ENCODE measurements at places on chromosomes 13 and 19.

DNA sequence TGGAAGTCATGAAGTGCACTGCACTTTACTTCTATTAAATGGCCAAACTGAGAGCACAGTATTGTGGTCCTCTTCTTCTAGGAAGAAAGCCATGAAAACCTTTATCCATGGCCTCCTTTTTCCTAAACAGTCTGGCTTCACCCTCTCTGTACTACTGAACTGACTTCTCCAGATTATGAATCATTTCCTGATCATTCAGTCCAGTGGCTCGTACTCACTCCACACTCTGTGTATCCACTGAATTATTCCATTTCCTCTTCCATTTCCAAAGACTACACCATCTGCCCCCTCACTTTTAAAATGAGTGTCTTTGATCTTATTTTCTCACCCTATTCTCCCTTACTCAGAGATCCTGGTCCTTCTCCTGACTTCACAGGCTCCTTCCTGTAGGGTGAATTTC, 29.7 kb upstream of the FREM2 start:
- DNase-seq = no peak

DNA sequence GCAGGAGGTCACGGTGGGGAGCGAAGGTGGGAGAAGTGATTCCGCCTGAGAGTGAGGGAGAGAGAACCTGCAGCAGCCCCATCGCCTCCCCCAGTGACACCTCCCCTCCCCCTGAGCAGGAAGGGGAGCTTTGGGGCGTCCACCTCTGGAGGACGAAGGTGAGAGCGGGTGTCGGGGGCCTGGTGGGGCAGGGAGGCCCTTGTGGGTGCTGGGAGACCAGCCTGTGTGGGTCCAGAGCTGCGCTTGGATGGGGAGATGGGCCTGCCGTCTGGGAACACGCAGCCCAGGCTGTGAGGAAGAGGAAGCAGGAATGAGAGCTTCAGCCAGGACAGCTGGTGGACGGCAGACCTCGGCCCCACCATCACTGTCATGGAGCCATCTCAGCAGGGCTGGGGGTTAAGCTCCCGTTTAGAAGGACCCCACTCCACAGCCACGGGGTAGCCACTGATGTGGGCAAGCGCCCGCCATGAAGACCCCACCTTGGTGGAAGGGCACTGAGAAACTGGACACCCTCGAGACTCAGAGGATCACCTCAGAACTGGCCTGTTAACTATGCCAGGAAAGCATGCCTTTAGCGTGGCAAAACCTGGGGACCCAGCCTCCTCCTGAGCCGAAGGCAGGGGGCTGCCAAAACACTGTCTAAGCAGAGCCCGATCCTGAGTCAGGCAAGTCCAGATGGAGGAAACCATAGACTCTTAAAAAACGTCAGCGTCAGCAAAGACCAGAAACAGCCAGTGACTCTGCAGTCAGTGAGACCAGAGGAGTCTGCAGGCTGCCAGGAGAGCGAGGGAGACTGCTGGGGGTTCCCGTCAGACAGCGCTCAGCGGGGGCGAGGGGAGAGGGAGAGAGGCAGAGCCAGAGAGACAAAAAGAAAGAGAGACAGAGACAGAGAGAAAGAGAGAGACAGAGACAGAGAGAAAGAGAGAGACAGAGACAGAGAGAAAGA, 6.4 kb upstream of the PROZ start:
- DNase-seq = no peak

- DNase-seq = no peak
These were observed 207.7 kb upstream of the DACH1 start for GRCh38 chr13:72074663-72075062.

DNA sequence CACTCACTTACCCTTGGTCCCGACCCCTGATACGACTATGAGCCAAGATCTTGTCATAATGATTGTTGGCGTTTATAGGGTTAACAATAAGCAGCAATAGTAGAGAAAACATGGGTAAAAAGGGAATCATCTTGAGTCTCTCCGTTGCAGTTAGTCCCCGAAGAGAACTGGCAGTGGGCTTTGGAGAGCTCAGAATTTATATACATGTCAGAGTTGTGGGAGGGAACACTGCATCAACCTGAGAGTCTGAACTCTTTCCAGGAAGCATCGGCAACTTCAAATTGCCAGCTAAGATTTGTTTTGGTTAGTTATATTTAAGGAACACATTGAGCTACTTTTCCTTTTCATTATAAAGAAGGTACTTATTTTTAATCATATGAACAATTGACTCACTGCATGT, at the start of gene POSTN:
Gene POSTN, minus strand, starts transcription at position 172 of the 400 bp plus-strand sequence. Its CDS starts 42 bp downstream, at position 130.
- DNase-seq = no peak

DNA sequence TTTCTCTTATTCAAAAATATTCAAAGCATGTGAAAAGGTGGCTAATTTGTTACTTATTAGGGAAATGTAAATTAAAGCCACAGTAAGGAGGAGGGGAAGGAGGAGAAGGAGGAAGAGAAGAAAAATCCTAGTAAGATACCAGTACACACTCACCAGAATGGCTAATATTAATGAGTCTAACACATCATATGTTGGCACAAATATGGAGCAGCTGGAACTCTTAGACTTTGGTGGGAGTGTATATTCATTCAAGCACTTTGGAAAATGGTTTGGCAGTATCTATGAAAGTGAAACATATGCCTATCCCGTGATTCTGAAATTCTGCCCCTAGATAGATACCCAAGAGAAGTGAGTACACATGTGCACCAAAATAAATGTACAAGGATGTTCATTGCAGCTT, 38.1 kb upstream of the RGCC start:
- DNase-seq = no peak

GRCh38 chr19:31470229-31470939, 121.1 kb upstream of the TSHZ3 start:
- no peak for DNase-seq

DNA sequence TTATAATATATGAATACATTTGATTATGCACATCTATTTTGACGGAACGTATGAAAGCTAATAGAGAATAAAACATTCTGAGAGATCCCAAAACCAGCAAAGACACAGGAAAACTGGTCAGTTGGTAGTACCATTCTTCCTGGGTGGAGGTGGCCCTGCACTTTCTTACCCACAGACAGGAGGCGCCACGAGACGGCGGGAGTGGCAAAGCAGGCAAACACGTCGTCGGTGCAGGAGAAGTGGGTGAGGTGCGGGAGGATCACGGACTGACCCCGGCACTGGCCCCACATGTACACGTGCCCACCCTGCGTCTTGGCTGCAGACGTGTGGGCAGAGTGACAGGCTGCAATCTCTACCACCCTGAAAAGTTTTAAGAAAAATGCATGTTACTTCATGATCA, 36.1 kb downstream of the RCBTB1 start:
- DNase-seq = no peak

- no peak for DNase-seq
These were observed 87.8 kb downstream of the RAP2A start for GRCh38 chr13:97521726-97522125.

DNA sequence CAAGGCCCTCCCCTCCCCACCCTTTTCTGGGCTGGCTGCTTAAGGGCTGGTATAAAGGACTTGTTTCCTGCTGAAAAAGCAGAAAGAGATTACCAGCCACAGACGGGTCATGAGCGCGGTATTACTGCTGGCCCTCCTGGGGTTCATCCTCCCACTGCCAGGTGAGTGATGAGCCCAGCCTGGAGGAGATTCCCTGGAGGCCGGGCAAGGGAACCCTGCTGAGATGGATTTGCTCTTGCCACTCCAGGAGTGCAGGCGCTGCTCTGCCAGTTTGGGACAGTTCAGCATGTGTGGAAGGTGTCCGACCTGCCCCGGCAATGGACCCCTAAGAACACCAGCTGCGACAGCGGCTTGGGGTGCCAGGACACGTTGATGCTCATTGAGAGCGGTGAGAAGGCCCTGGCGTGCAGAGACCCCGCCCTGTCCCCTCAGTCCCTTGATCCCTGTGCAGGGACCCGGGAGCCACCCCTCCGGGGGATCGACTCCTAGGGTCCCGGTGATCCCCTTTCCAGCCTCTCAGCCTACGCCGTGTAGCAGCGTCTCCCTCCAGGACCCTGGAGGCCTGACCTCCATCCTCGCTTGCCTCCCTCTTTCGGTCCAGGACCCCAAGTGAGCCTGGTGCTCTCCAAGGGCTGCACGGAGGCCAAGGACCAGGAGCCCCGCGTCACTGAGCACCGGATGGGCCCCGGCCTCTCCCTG, at the start of gene CD177:
Gene CD177, plus strand, starts transcription at position 81 of the 699 bp plus-strand sequence. Its CDS starts 29 bp downstream, at position 110.
- no peak for DNase-seq

GRCh38 chr13:93289053-93289452, 62.4 kb downstream of the GPC6 start:
- no peak for DNase-seq

GRCh38 chr19:5805462-5806132, 730 bp downstream of the NRTN start:
- DNase-seq = no peak

DNA sequence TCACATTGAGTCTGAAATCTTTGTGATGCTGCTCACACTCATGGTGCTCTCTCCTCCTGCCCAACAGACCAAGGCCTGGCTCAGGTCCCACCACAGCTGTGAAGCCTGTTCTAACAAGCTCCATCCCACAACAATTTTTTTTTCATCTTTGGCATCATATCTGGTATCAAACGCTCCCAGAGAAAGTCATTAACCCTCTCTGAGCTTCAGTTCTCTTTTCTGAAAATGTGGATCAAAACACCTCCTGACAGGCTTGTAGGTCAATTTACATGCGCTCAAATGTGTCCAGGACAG, 224.4 kb downstream of the LACC1 start:
- peak; percentile 95 for DNase-seq

- DNase-seq = peak; percentile 66
These were observed 83.2 kb upstream of the IRS2 start for GRCh38 chr13:109869312-109870237.

DNA sequence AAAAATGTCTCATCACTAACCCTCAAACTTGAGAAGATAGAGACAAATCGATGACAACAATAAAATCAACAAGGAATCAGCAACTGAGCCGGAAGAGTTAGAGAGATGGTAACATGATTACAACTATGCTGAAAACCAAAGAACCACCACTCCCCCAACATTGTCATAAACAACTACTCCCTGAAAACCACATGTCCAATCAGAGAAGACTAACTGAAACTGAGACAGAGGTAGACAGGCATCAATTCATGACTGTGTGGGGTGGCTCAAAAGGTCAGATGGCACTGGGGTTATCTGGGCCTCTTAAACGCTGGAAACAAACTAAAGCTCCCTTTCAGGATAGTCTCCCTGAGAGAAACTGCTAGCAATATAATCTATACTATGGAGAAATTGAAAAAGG, 488.8 kb downstream of the KCTD12 start:
- no peak for DNase-seq

DNA sequence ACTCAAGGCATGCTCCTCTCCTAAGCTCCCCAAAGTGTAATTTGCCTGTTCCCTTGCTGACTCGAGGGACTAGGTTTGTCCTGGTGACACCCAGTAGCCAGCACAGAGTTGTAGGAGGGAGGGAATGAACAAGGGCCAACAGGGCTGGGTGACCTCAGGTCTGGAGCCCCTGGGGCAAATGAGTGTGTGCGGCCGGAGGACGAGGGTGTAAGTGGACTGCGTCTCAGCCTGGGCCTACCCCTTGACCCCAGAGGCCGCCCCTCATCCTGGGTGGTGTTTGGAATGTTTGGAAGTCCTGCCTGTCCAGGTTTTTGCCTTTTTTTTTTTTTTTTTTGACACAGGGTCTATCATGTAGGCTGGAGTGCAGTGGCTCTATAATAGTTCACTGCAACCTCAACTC, 1.3 kb upstream of the ZNF653 start:
- no peak for DNase-seq

DNA sequence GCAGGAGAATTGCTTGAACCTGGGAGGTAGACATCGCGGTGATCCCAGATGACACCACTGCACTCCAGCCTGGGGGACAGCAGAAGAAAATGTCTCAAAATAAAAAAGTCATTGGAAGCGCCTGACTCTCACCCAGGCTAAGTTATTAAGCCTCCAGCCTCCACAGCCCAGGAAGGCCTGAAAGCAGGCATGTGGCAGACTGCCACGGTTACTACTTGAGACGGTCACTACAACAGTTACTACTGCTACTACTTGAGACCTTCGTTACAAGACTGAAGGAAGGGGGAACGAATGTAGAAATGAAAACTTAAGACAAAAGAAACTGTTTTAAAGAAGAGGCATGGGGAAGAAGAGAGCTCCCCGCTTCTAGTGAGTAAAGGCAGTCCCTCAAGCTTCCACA, 9.6 kb downstream of the PRR22 start:
- DNase-seq = no peak

GRCh38 chr19:29695765-29696564, 19.1 kb downstream of the C19orf12 start:
- DNase-seq = no peak

- DNase-seq = no peak
These were observed 1.6 kb upstream of the SPINT2 start for GRCh38 chr19:38262585-38263268.

DNA sequence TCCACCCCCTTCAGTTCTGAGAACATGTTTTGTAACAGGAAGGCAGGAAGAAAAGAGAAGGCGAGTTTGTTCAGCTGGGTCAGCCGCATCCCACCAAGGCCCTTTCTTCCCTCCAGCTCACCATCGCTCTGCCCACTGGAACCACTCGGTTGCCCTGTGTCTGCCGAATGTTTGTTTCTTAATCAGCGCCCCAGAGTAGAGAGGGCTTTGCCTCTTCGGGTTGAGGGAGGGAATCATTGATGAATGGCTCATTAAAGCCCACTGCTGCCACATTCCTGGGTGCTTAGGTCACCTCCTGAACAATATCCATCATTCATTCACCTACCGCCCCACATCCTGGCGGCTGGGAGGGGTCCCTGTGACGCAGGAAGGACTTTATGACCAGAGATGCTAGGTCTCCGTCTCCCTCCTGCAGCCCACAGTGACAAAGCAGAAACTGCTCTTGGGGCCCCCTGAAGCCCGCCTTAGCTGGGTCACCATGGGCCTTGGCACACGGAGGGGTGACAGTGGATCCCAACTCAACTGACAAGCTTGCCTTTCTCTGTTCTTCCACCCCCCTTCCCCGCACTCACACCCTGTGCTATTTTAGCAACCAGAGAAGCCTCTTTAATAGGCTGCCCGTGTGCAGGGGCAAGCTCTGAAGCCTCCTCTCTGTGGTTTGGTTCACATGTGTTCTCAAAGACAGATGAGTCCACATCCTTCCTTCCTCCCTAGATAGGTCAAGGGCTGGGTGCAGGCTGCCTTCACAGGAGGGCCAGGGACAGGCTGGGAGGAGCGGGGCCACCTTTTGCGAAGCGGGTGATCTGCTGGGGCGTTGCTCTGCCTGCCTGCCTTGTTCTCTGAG, 46.2 kb downstream of the ACTN4 start:
- no peak for DNase-seq

- no peak for DNase-seq
These were observed 5.5 kb upstream of the ISYNA1 start for GRCh38 chr19:18443406-18443805.

GRCh38 chr19:10036601-10037071, 23.4 kb downstream of the RDH8 start:
- no peak for DNase-seq

DNA sequence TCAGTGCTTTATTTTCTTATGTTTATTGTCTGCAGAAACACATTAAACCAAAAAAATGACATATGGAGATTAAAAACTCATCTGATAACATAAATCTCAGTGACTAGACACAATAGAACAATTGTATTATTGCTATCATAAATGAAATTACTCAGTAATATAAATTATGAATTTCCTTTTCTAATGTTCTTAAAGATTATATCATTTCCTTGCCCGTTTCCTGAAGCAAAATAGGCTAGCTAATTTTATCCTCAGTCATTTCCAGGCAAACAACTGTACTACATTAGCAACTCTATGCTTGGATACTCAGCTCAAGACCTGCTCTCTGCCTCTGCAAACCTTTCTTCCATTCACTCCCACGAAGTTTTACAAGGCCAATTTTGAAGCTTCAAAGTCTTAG, 61.2 kb downstream of the RFC3 start:
- DNase-seq = no peak
